ENCODE measurements at places on chromosomes 11 and 22.
A peak's percentile ranks its signal among the peaks of the same experiment; 100 is the strongest.

DNA sequence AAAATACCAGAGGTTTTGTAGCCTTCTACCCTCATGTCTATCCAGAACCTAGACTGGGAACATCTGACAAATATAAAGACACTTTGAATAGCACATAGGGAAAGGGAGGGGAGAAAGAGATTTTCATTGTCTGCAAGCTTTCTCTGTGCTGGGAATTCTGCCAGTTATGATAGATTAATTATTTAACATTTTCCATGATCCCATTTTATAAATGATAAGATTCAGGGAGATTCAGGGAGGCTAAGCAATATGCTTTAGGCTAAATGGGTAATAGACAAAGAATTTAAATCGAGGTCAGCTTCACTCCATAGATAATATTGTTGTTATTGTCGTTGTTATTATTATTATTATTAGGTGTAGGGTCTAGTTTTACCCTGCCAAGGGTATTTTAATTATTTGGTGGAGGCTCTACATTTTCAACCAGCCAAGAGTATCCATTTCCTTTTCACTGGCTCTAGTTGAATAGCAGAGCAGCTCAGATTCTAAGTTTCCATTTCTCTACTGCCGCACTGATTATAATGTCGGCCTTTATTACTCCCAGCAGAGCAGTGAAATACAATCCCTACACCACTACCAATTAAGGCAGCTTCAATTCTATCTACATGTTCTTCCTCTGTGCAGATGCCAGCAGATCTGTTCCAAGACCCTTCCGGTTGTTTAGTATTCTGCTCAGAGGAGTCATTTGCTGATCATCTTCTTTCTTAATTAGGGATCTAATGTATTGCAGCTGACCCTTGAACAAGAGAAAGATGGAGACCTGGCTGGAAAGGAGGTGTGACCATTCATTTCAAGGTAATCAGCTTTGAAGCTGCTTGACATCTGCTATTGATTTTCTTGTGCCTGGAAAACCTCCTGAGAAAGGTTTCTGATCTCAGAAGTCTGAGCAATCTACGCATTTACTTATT, 23.8 kb upstream of the SYN3 start:
- DNase-seq: no peak

GRCh38 chr22:44067901-44068300, 43.8 kb downstream of the PARVB start:
- DNase-seq: no peak

- peak; percentile 5 for DNase-seq
Measured at GRCh38 chr22:25754527-25755202, 12.7 kb downstream of the MYO18B start.

DNA sequence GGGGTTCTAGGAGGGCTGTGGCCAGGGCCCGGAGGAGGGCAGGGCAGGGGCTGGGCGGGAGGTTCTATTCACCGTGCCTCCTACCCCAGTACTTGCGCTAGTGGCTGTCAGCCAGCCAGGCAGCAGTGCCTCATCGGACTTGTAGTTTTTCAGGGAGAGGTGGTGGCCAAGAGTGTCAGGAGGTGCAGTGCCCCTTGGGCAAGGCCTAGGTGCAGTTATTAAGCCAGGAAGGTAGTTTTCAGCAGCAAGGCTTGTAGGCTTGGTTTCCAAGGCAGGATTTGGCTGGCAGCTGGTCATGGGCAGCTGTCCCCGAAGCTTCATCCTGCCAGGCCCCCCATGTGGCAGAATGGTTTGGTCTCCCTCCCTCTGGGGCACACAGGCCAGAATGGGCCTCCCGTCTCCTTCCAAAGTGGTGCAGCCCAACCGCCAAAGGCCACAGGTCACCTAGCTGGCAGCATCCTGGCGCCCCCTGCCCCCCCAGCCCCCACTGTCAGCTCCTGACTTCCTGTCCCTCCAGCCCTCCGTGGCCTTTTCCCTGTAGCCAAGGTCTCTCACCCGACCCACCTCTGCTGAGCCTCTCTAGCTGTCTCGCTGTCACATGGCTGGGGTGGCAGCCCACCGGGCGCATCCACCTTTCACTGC, 8.5 kb downstream of the CCDC88B start:
- DNase-seq: no peak

DNA sequence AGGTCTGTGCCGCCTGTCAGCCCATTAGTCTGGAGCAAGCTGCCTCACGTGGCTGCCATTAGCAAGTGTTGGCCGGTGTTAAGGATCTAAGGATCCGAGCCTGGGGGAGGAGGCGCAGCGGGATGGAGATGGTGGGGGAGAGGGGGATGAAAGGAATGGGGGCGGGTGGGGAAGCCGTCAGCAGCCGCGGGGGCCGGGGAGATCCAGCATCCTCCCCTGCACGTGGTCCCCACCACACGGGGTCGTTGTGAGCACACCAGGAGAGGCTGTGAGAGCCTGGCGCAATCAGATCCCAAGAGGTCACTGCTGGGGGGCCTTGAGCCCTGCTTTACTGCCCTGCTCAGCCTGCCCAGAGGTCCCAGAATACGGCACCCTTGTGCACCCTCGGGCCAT, 7.3 kb downstream of the CABP7 start:
- DNase-seq: peak; percentile 54

DNA sequence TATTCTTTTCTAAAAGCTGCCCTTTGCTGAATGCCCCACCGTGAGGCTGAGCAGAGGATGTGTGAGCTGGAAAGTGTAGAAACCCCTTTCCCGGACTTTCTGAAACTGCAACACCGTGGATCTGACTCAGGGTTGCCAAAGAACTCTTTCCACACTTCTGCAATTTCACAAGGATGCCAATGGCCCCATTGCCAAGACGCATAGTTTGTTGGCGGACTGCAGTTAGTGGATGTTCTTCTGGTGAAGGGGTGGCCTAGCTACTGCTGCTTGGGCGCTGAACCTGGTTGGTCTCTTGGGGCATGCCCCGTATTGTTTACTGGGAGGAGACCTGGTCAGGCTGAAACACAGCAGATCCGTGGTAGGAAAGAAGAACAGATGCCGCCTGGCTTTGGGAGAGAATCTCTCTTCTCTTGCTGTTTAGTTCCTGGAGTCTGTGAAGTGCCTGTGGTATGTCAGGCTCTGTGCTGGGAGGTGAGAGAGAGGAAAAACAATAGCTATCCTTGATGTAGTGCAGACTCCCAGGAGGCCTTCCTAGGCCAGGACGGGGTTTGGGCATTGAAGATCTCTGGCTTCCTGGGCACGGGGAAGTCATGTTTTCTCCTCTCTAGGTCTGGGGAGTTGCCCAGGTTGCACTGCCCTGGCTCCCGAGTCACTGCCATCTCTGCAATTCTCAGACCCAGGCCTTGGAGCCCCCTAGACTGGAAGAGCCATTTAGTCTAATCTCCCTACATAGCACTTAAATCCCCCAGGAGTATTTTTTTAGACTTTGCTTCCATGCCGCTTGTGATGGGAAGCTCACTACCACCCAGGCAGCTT, 26.9 kb downstream of the CD82 start:
- DNase-seq: no peak

- DNase-seq: no peak
Measured at GRCh38 chr22:30079952-30080533, at the start of gene HORMAD2. Gene HORMAD2 (plus strand): TSS chr22:30080464. CDS start chr22:30093953, 13,489 bp downstream.

GRCh38 chr22:19984851-19985811, 31.5 kb downstream of the ARVCF start:
- no peak for DNase-seq

- no peak for DNase-seq
Measured at GRCh38 chr11:927871-928270, 2.2 kb downstream of the AP2A2 start.

GRCh38 chr22:28907311-28908008, 24.1 kb downstream of the ZNRF3 start:
- DNase-seq: no peak

- no peak for DNase-seq
Measured at GRCh38 chr11:15006139-15006759, 34.1 kb upstream of the CALCA start.

GRCh38 chr22:26669060-26669481, 11.7 kb downstream of the MIAT start:
- DNase-seq: no peak

DNA sequence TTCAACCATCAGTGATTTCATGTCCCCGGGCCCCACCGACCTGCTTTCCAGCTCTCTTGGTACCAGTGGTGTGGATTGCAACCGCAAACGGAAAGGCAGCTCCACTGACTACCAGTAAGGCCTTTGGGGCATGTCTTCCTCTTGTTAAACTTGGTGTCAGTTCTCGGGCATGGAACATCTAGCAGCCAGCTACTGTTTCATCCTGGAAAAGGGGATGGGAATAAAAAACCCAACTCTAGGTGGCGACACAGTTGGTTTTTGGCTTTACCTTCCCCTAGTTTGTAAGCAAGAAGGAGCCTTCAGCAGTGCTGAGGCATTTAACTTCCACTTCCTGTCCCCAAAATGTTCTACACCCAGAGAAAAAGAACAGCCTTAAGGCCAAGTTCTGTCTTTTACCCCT, 76.7 kb downstream of the BMAL1 start:
- DNase-seq: peak; percentile 35

DNA sequence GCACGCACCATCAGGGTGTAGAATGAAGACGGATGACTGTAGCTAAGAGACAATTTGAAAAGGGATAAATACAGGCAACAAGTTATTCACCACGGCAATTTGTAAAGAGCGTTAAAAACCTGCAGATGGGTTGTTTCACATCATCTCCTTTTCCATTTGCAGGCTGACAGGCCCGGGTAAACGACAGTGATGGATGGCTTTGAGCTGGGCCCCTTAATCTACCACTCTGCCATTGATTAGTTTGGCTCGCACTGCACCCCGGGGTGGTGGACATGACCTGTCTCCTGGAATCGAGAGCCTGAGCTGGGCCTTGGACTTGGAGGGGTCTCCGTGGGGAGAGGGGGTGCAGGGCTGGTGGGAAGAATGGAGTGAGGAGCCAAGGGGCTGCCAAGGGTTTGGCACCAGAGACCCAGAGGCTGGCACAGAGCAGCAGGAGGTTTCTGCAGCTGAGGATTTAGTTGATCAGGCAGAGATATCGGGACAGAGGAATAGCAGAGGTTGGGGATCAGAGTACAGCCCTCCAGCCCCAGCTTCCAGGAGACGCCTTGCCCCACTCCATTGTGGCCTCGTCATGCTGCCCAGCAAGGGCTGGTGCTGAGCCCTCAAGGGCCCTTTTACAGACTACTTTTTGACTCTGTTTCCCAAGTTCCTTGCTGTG, 110.6 kb upstream of the NECTIN1 start:
- no peak for DNase-seq

DNA sequence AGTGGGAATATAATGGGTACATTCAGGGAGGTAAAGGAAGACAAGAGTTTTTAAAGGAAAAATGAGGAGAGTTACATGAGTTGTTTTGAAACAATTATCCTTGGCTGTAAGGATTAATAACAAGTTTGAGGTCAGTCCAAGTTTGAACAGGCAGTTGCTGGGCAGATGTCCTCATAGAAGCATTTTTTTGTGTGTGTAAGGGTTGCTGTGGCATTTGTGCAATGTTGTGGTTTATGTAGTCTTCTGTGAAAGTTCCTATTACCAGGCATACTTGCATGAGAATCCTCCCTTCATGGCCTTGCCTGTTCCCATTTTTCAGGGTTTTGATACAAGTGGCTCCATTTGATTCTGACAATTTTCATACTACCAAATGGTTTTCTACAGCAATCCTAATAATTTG, 400.2 kb downstream of the KCNA4 start:
- no peak for DNase-seq

DNA sequence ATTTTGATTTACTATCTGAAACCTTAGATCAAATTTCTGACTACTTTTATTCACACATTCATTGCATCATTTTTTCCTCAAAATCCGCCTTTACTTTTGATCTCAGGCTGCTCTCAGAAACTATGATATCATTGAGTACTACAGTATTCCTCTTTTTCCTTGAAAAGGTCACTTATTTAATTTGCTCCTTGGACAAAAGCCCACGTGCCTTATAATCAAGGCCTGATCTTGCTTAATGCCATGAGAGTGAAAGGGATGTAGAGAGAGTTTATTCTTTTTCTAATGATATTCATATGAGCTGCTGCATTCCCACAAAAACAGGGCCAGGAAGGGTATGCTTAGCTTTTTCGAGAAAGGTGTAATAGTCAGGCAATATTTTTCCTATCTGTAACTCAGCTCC, 327.0 kb downstream of the ETS1 start:
- no peak for DNase-seq

GRCh38 chr11:34233215-34233614, 124.6 kb downstream of the ABTB2 start:
- no peak for DNase-seq

DNA sequence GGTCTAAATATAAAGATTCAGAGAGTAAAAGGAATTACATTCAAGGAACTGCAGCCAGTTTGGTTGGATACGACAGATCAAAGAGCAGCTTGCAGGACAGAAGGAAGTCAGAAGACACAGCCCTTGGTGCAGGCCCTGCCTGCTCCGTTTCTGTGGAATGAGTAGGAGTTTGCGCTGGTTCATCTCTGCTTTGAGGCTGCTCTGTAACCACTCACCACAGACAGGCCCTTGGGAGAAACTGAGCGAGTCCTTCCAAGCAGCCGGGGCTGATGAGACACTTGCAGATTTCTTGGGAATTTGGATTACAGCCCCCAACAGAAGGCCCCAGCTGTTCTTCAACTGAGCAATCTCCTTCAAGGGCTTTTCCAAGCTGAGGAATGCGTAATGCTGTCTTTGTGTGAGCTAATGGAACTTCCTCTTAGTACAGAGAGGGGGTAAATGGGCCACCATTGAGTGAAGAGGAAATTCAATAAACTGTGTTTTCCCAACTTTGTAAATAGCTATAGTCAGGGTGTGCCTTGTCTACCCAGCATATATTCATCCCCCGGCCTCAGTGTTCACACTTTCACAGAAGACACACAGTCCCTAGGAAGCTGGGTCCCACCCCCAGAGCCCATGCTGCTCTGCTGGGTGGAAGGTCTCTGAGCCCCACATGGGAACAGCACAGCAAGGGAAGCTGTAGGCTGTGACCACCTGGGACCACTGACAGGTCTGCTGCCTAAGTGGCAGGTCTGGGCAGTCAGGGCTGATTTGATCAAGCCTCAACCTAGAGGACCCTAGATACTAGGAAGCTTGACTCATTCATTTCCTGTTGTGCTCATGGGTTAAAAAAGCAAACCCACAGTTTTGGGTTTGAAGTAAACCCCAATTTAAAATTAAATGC, 16.6 kb downstream of the IL10RA start:
- DNase-seq: no peak

- DNase-seq: no peak
Measured at GRCh38 chr22:44962741-44963454, 46.9 kb downstream of the PHF21B start.

DNA sequence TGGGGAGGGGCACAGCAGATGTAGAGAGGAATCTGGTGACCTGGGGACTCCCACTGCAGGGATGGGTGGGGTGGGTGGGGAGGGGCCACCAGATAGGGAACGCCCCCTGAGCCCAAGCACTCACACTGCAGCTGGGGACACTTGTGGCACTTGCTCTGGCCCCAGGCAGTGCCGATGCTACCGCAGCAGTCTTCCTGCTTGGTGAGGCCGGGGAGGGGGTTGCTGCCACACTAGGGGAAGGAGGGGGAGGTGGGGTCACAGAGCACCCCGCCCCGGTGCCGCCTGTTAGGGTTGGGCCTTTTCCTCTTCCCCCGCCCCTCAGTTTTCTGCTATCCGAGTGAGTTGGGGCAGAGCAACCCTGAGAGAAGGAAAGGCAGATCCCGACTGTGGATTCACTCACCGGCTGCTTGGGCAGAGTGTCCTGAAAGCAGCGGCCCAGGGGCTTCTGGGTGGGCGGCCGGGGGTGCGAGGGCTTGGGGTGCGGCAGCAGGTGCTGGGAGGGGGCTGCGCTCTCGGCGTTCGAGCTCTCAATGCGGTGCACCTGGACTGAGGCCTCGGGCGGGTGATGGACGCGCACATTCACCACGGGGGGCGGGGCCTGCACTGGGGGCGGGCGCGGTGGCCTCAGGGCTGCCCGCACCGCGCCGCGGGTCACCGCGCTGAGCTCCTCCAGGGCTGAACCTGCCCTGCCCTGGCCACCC, 4.7 kb downstream of the LTBP3 start:
- DNase-seq: no peak

GRCh38 chr11:86987679-86988078, 32.5 kb upstream of the FZD4 start:
- DNase-seq: no peak
